ENCODE measurements at places on chromosomes 3 and 15.

DNA sequence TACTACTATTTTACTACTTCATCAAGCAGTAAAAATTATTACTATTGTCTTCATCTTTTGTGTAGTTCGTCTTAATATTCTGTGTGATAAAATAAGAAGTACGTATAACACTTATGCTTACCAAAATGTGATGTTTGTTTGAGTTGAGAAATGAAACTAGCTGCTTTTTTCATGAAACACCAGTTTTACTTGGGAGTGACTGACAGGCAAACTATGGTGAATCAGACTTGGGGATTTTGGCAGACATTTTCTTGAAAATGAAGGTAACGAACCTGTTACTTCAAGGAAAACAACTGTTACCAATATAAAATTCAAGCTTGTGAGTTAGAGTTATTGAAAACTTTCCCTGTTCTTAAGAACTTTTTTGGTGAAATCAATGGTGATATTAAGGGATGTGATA is 10.3 kb downstream of the U2SURP start:
- DNase-seq, result no peak

GRCh38 chr3:169929830-169930519 is 18.6 kb downstream of the SAMD7 start:
- DNase-seq, result no peak

DNA sequence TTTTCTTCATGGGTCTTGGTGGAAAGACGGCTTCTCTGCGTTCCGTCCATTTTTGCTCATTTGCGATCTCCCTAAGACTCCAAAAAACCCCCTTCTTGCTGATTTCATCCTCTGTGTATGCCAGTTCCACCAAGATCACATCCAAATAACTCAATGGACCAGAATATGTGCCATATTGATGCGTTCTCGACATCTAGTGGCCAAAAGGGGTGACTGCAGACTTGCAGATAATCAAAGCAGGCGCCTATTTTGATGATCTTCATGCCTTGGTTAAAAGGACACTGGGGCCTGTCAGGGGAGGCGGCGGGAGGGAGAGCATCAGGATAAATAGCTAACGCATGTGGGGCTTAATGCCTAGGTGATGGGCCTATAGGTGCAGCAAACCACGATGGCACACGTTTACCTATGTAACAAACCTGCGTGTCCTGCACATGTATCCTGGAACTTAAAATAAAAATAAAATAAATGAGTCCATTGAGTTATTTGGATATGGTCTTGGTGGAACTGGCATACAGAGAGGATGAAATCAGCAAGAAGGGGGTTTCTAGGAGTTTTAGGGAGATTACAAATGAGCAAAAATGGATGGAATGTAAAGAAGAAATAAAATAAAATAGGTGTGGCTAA is 104.2 kb upstream of the RAD18 start:
- peak; percentile 14 for DNase-seq

GRCh38 chr3:76585794-76586392 is 454.0 kb upstream of the ROBO2 start:
- no peak for DNase-seq

- no peak for DNase-seq
Observed at GRCh38 chr3:128359846-128360642, 106.6 kb downstream of the DNAJB8 start.

GRCh38 chr15:90595763-90596155 is 66.0 kb downstream of the CRTC3 start:
- no peak for DNase-seq

DNA sequence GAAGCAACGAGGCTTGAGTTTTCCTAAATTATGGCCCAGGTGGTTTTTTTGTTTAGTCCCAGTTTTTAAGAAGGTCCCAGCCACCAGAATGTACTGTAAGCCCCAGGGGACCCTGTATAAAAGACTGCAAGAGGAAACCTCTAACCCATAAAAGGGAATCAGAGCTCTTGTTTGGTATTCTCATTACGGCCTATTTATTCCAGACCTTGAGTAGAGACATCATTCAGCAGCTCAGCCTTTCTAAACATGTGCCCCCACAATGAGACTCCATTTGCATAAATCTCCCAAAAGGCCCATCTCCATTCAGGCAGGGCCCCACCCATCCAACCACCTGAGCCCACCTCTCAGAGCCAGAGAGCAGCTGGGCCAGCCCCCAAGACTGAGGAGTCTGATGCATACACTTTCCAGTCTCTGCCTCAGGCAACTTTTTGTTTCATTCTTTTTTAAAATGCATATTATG is 25.7 kb downstream of the ZDHHC3 start:
- DNase-seq, result no peak

GRCh38 chr15:93825682-93826081 is 405.7 kb upstream of the MCTP2 start:
- DNase-seq, result no peak

DNA sequence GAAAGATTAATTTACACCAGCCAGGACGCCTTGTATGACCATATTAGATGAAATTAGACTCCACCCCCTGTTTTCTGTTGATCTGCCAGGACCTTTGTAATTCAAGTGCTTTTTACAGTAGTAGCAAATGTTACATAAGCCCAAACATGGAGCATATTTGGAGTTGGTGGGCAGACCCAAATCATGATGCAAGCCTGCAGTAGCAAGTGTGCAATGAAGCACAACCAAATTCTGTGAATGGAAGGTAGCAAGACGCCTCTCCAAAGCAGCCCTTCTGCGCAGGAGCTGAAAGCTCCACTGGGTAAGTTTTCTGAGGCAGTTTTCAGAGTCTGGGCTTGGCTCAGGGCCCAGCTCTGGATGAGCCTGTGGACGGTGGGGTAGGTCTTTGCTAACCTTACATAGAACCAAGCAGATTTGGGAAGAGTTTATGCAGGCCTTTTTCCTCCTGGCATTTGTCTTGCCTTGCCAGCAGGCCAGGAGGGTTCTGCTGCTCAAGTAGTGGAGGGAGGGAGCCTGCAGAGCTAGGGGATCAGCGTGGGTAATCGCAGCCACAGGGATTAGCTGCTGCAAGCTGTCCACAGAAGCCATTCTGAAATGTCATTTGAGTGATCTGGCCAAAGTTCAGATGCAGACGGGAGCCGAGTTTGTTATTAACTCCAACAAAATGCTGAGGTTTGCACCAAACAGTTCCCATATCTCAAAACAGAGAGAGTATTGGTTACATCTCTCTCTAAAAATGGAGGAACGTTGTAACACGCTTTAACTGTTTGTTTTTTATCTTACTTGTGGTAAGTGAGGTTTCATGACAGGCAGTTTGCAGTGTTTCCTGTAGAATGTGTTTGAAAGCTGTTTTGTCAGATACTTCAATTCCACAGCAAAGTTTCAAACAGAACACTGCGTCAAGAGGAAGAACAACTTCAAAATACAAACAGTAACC is 55.4 kb downstream of the PSMD6 start:
- DNase-seq, result peak; percentile 66
